AG10803 (cell line): ENCODE measurements at places on chromosomes 4 and X.
A peak's percentile ranks its signal among the peaks of the same experiment; 100 is the strongest.

DNA sequence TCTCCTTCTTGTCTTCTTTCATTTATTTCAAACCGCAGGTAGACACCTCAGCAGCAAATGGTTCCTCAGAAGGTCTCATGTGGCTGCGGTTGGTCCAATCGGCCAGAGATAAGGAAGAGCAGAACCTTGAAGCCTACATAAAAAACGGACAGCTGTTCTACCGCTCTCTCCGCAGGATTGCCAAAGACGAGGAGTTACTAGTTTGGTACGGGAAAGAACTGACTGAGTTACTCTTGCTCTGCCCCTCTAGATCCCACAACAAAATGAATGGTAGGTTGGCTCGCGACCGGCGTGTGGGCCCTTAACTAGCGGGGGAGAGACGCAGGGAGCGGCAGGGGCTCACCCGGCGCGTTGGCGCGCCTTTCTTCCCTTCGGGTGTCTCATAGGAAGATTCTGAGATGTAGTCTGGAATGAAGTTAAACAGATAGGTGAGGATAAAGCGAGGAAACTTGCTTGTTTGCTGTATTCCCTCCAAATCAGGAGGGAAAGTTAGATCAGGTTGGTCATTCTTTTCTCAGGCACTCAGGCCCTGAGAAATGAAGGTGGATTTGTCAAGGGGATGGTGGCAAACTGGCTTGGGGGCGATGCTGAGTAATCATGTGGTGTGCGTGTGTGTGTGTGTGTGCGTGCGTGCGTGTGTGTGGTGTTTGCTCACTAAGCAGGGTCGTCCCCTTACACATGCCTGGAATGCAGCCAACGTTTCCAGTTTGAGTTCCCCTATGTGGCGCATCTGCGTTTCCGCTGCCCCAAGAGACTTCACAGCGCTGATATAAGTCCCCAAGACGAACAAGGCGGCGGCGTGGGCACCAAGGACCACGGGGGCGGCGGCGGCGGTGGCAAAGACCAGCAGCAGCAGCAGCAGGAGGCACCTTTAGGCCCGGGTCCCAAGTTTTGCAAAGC is 4.2 kb downstream of the PRDM8 start:
- DNase-seq, result peak; percentile 62

DNA sequence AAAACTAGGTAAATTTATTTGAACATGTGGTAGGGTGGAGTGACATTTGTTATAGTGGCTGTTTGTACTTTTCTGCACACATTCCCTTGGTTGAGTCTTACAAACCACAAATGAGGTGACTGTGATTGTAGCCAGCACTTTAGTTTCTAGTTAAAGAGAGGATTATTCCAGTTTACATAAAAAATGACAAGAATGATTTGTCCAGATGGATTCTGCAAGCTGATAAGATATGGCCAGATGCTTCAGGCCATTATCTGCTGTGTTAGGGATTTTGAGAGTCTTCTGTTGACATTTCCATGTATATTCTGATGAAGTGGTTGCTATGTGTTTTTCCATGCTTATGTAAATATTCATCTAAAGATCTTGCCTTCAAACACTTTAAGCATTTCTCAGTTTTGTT is 31.0 kb upstream of the PDE5A start:
- DNase-seq, result peak; percentile 24

DNA sequence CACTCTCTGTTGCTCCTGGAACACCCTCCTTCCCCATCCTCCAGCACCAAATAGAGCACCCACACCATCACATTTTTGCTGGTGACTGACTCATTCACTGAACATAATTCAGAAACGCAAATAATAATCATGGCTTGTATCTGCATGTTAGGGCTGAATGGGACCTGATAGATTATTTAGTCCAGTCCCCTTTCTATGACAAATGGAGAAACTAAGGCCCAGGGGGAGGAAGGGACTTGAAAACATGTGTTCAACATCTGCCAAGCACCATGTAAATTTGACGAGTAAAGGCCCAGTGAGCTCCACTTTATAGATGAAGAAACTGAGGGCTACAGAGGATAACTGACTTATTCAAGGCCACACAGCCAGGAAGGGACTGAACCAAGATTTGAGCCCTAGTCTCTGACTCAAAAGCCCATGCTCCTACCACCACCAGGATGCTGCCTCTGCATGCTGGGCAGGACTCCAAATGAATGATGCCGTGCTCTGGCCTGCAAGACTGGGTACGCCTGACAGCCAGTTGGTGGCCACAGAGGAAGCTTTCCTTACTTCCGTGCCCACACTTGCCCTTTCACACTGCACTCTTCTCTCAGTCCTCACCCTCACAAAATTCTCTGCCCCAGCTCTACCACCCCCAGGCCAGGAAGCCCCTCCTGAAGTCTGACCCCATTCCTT is 133.3 kb upstream of the PJA1 start:
- DNase-seq, result peak; percentile 48

DNA sequence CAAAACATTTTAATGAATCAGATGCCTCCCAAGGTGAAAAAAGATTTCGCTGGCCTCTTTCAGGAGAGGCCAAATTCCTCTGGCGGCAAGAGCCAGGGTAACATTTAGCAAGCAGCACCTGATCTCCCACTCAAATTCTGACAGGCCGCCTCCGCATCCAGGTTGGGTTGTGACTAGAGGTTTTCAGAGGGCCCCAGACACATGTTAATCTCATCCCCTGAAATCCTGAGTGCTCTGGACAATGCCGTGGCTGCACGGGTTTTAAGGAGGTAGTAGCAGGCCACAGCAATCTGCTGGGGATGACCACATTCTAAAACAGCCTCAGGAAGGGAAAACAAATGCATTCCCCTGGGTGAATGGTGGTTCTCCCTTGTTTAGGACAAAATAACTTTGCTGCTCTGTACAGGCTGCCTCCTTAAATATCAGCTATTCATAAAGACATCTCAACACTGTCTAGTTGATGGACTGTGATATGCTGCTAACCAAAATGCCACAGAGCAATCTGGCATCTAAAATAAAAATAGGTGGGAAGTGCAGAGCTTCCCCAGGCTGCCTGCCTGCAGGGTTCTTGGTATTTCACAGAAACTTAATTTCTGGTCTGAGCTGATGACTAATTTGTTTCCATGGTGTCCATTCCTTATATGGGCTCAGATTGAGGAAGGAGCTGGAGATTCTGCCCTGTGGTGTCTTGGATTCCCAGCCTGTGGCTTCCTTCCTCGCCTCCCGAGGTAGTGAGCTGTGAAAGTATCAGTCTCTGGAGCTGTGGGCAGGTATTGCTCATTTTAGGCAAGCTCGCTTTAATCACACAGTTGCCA is 202.0 kb downstream of the DCLK2 start:
- DNase-seq, result peak; percentile 88

DNA sequence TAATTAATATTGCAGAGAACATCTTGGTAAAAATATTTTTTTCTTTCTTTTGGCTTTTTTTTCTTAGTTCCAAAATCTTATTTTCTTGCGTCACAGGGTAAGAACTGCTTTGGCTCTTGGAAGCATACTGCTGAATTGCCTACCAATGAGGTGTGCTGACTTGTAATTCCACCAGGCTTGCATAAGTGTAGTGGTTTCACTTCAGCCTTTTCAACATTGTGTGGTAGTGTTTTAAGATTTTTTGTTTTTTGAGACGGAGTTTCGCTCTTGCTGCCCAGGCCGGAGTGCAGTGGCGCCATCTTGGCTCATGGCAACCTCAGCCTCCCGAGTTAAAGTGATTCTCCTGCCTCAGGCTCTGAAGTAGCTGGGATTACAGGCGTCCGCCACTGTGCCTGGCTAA is 42.4 kb downstream of the N4BP2 start:
- no peak for DNase-seq

DNA sequence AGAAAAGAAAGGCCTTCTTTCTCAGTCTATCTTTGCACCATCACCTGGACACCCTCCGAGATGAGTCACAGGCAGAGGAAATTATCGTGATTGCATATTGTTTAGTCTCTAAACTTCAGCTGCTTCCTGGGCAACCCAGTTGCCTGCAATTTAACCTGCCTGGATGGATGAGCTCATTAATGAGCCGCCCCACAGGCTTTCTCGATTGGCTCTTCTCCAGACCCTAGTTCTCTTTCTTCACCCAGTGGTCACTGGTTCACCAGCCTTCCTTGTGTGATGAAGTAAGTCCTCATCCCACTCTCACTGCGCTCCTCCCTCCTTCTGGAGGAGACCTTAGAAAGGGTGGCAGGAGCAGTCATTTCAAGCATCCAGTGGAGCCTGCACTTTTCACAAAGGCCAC is 94.4 kb downstream of the SOWAHB start:
- DNase-seq, result peak; percentile 97

- DNase-seq, result no peak
Observed at GRCh38 chr4:175176710-175177109, 258.6 kb downstream of the ADAM29 start.

- peak; percentile 96 for DNase-seq
Observed at GRCh38 chr4:15920723-15921591, 17.6 kb downstream of the FGFBP1 start.

DNA sequence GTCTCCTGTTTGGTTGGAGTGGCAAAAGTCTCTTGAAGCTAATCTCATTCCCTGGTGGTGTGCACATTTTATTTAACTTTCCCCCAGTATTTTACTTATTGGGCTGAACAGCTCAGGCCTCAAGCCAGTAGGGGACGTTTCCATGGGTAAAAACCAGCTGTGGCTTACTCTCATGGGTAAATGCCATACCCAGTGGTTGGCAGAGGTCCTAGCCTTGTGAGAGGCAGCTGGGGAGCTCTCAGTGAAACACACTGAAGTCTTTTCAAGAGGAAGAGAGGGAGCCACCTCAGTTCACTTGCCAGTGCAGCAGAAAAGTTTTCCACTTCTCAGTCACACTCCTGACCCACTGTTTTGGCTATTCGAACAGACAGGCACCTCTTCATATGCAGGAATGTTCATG is 1964.2 kb downstream of the ARAP2 start:
- DNase-seq, result no peak

DNA sequence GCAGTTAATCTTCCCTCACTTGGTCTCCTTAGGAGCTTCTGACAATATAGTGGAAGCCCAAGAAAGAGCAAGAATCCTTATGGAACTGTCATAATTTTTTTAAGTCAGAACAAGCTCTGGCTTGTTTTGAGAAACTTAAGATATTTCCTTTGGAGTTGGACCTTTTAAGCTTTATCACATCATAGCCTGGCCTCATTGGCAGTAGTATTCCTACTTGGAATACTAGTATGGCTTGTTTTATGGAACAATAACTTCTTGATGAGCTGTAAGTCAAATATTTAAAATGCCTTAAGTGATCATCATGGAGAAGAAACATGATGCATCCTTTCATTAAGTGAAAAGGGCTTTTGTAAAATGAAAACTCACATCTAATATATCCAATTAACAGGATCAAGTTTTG is 78.0 kb upstream of the NRK start:
- DNase-seq, result no peak

DNA sequence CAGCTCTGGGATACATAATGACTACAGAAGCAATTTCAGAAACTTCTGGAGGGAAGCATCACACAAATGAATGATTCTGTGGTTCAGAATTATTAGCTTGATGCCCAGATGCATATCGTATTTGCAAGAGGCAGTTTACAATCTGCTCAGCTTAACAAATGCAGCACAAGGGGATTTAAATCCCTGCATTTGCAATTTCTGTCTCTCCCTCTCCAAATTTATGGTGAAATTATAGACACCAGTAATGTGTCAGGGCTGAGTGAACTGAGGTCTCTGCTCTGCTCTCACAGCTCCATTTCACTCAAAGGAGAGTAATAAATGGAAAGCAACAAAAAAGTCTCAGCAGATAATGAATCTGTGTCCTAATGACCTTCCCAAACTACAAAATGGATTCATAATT is 80.2 kb downstream of the TMEM156 start:
- DNase-seq, result no peak

DNA sequence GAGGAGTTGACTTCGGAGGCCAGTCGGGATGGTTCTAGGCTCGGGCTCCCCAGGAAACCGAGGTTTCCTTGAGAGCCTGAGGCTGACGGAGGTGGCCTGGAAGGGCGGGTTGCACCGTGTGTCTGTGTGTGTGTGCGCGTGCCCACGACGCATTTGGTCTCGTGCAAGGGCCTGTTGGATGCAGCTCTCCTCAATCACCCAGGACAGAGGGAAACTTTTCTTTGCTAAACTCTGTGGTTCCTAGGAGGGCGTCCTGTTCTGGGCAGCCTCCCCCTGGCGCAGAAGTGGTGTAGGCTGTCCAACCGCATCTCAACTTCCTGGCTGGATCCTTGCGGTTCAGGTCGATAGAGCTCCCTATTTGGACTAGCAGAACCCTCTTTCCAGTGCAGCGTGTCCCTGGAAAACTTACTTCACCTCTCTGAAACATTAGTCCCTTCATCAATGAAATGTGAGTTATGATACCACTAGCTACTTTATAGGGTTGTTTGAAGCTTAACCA is 973 bp downstream of the STK32B start:
- peak; percentile 40 for DNase-seq

DNA sequence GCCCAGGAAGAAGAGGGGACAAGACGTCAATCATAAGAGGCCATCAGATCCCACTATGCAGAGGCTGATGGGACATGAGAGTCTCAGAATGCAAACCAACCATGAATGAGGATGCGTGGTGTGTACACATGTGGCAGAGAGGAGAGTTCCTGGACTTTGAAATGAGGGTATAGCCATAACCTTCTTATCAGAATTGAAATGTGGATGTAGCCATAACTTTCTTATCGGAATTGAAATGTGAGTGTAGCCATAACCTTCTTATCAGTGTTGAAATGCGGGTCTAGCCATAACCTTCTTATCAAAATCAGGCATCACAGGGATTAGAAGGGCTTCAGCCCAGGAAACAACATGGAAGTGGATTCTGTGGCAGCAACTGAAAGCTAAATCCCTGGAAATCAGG is 415.5 kb upstream of the FAT1 start:
- no peak for DNase-seq

- DNase-seq, result peak; percentile 15
Observed at GRCh38 chrX:118975831-118976598, 1.6 kb downstream of the LONRF3 start.

DNA sequence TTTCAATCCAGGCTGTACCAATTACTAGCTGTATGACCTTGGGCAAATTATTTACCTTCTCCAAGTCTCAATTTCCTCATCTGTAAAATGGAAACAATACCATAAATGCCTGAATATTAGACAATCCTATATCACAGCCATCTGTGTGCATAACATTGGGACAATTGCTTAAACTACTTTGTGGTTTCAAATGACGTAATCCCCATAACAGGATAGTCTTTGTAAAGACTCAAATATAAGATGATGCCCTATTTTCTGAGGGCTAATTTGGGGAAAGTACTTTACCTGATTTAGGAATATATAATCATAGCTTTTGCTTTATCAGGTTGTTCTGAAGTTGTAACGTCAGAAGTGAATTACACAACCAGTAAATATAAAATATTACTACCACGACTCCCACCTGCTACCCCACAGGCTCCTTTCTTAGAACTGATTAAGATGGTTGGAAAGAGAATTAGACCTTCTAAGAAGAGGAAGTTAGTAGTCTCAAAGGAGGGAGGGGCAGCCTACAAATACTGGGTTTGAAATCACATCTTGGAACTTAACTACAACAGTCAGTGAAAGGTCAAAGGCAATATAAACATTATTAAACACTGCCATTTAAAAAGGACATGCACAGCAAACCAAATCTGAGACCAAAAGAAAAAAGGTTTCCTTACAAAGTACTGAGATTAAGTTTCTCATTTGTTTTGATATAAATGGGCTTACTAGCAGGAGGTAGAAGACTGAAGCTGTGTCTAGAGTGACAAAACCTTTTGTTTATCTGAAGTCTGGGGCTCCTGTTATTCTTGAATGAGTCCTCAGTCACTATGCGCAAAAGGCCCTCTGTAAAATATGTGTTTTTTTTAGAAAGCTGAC is 215.0 kb downstream of the SCFD2 start:
- peak; percentile 12 for DNase-seq

GRCh38 chr4:55633903-55634302 is 2.2 kb downstream of the NMU start:
- DNase-seq, result no peak
